ENCODE measurements at places on chromosomes 2 and 18. TPM values are rescaled to one million over a fixed set of nuclear protein-coding genes. Genes with fewer than 3 reads are reported as not detected.

- H3K27ac ChIP-seq = no peak overlapping the region
- no peaks in the 10 kb centered on the region for H3K27me3 ChIP-seq
- H3K4me1 ChIP-seq = no peaks in the 10 kb centered on the region
These were observed 50.0 kb downstream of the LPIN1 start for GRCh38 chr2:11796190-11797171.

GRCh38 chr2:129934044-129934822, 45.2 kb upstream of the RAB6C start:
- no peak for DNase-seq
- H3K4me1 ChIP-seq = no peaks in the 10 kb centered on the region
- H3K36me3 ChIP-seq = no peaks in the 10 kb centered on the region

GRCh38 chr18:8858888-8859511, 153.6 kb downstream of the MTCL1 start:
- no peaks in the 10 kb centered on the region for H3K36me3 ChIP-seq
- no peak overlapping the region for H3K27ac ChIP-seq
- no peak overlapping the region for H3K4me3 ChIP-seq
- no peaks in the 10 kb centered on the region for H3K27me3 ChIP-seq

GRCh38 chr18:48724442-48724841, 185.6 kb downstream of the CTIF start:
- no peak overlapping the region for H3K4me3 ChIP-seq
- no peaks in the 10 kb centered on the region for H3K36me3 ChIP-seq

DNA sequence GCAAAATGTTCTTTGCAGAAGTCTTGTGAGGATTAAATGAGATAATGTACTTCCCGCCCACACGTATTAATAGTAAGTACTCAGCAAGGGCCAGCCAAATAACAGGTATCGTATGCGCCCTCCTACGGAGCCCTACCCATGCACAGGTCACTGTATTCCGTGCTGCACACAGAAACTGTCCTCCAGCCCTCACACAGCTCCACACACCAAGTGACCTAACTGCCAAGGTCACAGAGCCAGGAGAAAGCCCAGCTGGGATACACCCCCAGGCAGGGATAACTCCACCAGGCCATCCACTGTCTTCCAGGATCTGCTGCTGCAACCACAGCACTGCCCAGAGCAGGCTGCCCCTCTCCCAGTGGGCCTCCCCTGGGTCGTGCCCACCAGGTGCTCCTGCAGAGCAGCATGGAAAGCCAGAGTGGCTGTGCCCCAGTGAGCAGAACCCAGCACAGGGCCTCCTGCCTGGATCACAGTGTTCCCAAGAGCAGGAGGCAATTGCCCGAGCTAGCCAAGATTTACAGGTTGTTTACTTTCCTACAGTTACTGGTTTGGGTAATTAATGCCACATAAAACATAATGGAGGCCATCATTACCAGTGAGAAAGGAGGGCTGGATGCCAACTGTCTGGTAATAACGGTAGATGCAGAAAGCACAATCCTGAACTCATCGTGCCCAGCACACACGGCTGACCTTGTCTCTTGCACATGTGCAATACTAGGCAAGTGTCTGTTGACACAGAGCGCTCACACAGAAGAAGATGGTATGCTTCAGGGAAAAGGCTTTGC, 24.4 kb downstream of the TFCP2L1 start:
- no peaks in the 10 kb centered on the region for H3K36me3 ChIP-seq
- H3K27ac ChIP-seq = no peak overlapping the region
- no peaks in the 10 kb centered on the region for H3K4me1 ChIP-seq
- DNase-seq = no peak

SIX3 gene
- not detected for total RNA-seq

DNA sequence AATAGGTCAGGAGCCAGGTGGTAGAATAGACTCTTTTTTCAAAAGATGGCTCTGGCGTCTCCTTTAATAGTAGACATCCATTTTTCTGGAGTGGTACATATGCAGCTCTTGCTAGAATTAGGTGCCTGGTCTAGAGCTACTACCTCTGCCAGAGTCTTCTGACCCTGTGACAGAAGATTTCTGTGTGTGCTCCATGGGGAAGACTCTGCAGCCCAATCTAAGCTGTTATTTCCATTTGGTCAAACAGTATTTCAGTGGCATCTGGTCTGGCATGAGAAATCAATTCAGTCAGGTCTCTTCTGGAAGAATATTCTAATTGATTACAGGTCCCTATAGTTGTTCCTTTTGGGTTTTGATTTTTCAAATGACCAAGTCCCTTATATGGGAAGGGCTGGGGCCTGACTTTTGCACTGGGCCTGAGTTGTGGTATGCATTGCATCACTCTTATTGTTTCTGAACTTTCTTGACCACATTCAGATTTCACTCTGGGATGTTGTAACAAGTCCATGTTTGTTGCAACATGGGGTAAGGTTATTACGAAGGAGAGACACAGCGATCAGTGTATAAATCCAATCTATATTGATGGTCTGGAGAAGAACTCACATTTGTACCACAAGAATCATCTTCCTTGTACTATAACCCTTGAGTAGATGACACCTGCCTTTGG, 12.1 kb downstream of the MXD1 start:
- H3K4me3 ChIP-seq = no peak overlapping the region
- H3K36me3 ChIP-seq = no peaks in the 10 kb centered on the region
- H3K27me3 ChIP-seq = no peaks in the 10 kb centered on the region
- H3K4me1 ChIP-seq = no peaks in the 10 kb centered on the region

CAPN14 gene
- total RNA-seq = under 0.01 TPM

DNA sequence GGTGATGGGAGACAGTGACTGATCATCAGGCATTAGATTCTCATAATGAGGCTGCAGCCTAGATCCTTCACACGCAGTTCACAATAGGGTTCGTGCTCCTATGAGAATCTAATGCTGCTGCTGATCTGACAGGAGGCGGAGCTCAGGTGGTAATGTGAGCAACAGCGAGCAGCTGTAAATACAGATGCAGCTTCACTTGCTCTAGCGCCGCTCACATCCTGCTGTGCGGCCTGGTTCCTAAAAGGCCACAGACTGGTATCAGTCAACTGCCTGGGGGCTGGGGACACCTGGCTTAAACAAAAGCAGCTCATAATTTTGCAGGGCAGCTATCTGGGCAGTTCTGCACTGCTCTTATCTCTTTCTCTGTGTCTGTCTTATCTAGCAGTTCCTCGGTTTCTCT, 20.4 kb upstream of the CD226 start:
- no peak for DNase-seq
- H3K4me3 ChIP-seq = no peak overlapping the region
- no peak overlapping the region for H3K27ac ChIP-seq
- H3K36me3 ChIP-seq = no peaks in the 10 kb centered on the region
- no peaks in the 10 kb centered on the region for H3K4me1 ChIP-seq
- no peaks in the 10 kb centered on the region for H3K27me3 ChIP-seq

GRCh38 chr2:172284209-172284608, 143.2 kb upstream of the ITGA6 start:
- no peak for DNase-seq
- peak overlapping the region; percentile 63 for H3K27ac ChIP-seq
- no peaks in the 10 kb centered on the region for H3K36me3 ChIP-seq
- H3K27me3 ChIP-seq = no peaks in the 10 kb centered on the region
- H3K4me3 ChIP-seq = no peak overlapping the region
- no peaks in the 10 kb centered on the region for H3K4me1 ChIP-seq

- no peaks in the 10 kb centered on the region for H3K27me3 ChIP-seq
- H3K4me1 ChIP-seq = no peaks in the 10 kb centered on the region
- H3K27ac ChIP-seq = no peak overlapping the region
- no peaks in the 10 kb centered on the region for H3K36me3 ChIP-seq
These were observed 129.9 kb upstream of the TFPI start for GRCh38 chr2:187684174-187684573.

DNA sequence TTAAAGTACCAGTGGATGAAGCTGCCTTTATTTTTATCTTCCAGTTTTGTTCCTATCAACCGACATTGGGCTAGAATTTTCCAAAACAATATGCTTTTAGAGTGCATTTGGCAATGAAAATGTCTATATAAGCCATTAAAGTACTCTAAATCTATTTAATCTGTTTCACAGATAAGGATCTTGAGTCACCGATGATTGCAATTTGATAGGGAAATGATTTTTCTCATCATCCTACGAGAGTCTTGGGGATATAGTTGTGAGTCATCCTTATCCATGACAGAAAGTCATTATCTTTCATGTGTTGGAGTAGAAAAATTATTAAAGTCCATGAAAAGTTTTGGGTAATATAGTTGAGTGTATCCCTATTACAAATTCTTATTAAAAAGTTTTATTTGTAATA, 26.1 kb downstream of the SLC39A10 start:
- H3K27ac ChIP-seq = no peak overlapping the region
- no peak for DNase-seq
- no peak overlapping the region for H3K4me3 ChIP-seq
- no peaks in the 10 kb centered on the region for H3K27me3 ChIP-seq
- H3K4me1 ChIP-seq = peaks cover 12% of the 10 kb centered on the region

DNA sequence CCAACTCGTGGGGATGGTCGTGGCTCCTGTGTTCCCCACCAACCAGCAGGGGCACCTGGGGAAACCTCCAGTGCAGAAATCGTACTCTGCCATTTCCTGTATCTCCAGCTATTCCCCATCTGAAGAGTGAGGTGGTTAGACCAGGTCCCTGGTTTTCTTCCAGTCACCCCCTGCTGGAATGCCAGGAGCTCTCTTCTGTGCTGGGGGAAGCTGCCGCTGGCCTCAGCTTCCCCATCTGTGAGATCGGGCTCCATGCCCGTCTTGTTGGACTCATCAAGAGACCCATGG, 119.7 kb downstream of the INHBB start:
- H3K4me1 ChIP-seq = no peaks in the 10 kb centered on the region
- DNase-seq = no peak
- H3K27ac ChIP-seq = no peak overlapping the region

PSMA8 gene
- not detected for total RNA-seq

GRCh38 chr2:33219850-33220275, 256.6 kb upstream of the RASGRP3 start:
- no peaks in the 10 kb centered on the region for H3K36me3 ChIP-seq
- H3K27me3 ChIP-seq = no peaks in the 10 kb centered on the region
- H3K4me3 ChIP-seq = no peak overlapping the region
- no peaks in the 10 kb centered on the region for H3K4me1 ChIP-seq
- no peak overlapping the region for H3K27ac ChIP-seq
- no peak for DNase-seq

GRCh38 chr18:911025-911424, 6.4 kb downstream of the ADCYAP1 start:
- peaks cover 11% of the 10 kb centered on the region for H3K4me1 ChIP-seq
- H3K27me3 ChIP-seq = peaks cover 35% of the 10 kb centered on the region
- no peak overlapping the region for H3K4me3 ChIP-seq
- DNase-seq = no peak

UGT1A10 gene
- total RNA-seq = not detected

DNA sequence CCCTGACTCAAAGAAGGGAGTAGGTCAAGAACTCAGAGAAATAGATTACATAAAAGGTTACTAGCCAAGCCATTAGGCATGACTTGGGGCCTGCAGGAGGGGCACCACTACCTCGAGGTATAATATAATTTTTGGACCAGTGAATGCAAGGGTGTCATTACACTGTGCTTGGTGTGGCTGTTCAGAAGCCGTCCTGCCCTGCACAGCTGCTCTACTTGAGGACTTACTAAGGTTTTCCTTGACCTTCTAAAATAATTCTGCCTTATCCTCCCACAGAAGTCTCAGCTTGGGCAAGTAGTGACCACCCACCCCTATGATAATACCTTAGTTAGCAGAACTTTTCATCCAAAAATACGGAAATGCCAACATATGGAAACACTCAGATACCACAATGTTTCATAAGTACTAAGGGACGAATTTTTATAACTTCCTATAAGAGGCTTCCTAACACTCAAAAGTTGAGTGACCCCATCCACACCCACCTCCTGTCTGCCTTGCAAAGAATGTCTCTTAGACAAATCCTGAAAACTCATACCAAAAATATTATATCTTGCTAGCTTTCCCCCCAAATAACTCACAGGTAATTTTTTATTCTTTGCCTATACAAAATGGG, 17.7 kb upstream of the ATG16L1 start:
- no peaks in the 10 kb centered on the region for H3K4me1 ChIP-seq
- no peak for DNase-seq
- no peak overlapping the region for H3K27ac ChIP-seq
- no peaks in the 10 kb centered on the region for H3K36me3 ChIP-seq

RAB6D gene
- not detected for total RNA-seq

WDR33 gene
- 98.2 TPM for total RNA-seq

DNA sequence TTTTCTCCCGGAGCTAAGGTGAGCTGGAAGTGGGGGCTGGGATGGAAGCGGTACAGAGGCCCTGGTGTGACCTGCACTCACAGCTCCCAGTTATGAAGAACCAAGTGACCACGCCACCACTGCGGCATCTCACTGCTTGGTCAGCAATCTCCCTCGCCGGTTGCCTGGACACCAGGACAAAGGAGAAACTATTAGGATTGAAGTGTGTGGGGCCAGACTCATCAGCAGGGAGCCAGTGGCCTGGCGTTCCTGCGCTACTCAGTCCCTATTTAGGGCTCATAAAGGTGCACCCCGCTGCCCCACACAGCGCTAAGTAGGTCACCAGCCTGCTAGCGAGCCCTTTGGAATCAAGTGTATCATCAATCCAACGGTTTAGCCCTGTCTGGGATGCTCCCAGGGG, 82.9 kb downstream of the ZCCHC2 start:
- no peaks in the 10 kb centered on the region for H3K36me3 ChIP-seq
- H3K27ac ChIP-seq = no peak overlapping the region
- no peak for DNase-seq
- H3K4me3 ChIP-seq = no peak overlapping the region
- H3K4me1 ChIP-seq = no peaks in the 10 kb centered on the region

DNA sequence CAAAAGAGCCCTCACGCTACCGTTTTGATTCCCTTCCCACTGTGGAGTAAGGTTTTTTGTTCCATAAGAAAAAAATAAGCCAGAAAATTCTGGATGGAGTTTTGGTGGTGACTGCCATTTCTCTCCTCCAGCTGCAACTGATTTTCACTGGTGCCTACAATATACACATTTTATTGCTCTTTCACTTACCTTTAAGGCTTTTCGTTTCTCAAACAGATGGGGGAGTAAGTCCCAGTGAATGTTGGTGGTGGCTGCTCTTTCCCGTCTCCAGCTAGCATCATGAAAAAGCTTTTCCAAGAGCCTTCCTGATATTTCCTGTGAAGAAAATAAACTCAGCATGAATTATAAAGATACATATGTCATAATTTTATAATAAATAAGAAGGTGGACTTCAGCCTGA, 932.5 kb upstream of the PIK3C3 start:
- H3K36me3 ChIP-seq = no peaks in the 10 kb centered on the region
- DNase-seq = no peak
- no peak overlapping the region for H3K4me3 ChIP-seq

Measured in uterus (tissue), 4 donors.